ENCODE measurements at places on chromosomes 6 and 20.

DNA sequence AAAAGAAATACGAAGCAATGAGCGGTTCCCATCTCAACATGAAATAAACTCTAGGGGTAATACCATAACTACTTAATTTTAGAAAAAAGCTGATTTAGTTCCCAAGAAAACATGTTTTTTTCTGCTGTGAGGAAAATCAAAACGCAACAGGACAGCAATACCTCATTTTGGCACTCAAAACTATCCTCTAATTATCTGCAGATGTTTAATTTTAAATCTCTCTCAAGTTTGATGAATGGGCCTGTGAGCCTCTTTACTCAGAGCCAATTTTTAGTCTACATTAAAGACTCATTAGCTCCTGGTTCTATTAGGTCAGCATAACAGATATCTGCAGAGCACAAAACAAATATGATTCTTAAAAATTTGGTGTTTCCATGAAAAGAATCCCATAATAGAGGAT is 28.1 kb downstream of the RNF24 start:
- DNase-seq = no peak

GRCh38 chr20:52612046-52612632 is 360.0 kb upstream of the TSHZ2 start:
- no peak for DNase-seq

DNA sequence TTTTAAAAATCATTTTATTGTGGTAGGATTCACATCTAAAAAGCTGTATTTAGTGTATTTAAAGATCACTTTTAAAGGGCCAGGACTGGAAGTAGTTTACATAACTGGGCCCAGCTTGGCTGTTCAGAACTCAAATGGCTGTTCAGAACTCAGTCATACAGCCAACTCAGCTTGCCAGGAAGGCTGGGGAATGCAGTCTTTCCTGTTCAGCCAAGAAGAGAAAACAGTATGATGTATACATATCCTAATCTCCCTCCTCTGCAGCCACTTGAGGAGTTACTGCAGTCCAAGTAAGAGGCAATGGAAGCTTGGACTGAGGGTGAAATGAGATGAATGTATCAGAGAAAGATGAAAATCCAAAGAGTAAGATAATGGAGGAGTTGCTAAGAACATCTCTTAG is 24.6 kb downstream of the DSTN start:
- DNase-seq = no peak

DNA sequence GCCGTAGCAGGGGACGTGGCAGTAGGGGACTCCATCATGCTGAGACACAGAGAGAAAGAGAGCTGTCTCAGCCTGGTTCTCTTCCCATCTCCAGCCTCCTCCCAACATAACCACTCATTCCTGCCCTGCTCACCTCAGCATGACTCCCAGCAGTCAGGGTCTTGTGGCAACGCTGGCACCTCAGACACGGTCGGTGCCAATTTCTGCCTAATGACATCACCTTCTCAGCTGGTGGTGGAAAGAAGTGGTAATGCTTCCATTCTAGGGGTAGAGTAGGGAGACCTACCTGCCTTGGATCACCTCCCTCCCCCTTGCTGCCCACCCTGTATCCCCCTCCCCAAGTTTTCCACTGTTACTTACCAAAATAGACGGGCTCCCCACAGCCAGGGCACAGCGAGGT is 2.5 kb downstream of the CRIP3 start:
- DNase-seq = no peak

DNA sequence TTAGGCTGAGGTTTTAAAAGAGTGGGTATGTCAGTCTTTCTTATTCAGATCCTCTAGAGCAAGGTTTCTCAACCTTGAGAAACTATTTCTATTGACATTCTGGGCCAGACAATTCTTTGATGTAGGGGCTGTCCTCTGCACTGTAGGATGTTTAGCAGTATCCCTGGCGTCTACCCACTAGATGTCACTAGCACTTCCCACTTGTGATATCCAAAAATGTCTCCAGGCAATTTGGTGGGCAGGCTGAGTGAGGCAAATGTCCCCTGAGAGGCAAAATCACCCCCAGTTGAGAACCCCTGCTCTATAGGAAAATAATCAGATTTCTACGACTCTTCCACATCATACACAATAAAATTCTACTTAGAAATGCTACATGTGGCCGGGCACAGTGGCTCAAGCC is 7.7 kb upstream of the ZKSCAN8 start:
- no peak for DNase-seq

- no peak for DNase-seq
Measured at GRCh38 chr6:140314682-140315081, 940.2 kb upstream of the CITED2 start.

GRCh38 chr6:149856256-149856994 is 7.7 kb downstream of the LRP11 start:
- no peak for DNase-seq

DNA sequence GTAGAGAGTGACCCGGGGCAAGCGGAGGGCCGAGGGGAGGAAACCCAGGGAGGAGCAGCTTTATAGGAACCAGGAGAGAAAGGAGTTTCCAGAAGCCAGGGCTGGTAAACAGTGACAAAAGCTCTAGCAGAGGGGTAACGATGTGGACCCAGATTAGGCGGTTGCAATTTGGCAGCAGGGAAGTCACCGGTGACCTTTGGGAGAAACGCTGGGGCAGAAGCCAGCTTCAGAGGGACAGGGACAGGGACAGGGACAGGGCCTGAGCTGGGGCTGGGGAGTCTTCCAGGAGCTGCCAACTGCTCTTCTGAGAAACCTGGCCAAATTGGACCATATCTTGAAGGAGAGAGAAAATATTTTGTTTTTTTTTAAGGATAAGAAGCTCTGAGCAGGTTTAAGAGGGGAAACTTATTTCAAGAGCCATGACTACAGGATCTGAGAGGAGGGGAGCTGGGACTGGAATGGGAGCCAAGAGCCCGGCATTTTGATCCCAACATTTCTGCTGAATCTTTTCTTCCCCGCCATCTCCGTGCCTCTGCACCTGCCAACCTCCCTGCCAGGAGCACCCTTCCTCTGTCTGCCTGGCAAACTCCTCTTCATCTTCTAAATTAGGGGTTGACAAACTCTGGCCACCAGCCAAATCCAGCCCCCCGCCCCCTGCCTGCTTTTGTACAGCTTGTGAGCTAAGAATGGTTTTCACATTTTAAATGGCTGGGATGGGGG is 22.6 kb upstream of the PREX1 start:
- DNase-seq = no peak

- DNase-seq = no peak
Measured at GRCh38 chr20:57136734-57137133, 129.7 kb downstream of the BMP7 start.

DNA sequence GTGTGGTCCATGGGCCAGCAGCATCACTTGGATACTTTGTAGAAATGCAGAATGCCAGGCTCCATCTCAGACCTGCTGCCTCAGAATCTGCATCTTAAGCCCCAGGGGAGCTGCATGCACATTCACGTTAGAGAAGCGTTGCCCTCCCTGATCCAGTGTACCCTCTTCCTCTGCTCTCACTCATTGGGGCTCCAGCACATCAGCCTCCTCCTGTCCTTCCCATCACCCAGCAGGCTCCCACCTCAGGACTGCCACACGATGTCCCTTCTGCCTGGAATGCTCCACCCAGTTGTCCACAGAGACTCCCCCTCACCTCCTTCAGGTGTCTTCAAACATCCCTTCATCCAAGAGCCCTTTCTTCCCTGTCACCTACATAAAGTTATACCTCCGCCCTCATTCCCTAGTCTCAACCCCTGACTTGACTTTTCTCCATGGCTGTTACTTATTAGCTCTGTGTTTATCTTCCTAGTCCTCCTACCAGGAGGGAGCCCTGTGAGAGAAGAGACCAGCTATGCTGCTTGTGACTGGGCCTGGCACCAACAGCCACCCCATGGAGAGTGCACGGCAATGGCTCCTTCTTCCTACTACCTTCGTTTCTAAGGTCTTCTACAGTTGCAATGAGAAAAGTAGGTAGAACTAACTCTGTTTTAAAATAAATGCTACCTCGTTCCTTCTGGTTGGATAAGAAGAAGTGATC is 3.3 kb upstream of the ACSS1 start:
- no peak for DNase-seq

DNA sequence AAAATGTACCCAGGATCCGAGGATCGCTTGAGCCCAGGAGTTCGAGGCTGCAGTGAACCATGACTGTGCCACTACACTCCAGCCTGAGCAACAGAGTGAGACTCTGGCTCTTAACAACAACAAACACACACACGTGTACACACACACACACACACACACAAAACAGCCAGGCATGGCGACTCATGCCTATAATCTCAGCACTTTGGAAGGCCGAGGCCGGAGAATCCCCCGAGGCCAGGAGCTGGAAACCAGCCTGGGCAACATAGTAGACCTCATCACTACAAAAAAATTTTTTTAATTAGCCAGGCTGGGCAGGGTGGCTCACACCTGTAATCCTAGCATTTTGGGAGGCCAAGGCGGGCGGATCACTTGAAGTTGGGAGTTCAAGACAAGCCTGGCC is 23.3 kb upstream of the ARFGEF2 start:
- DNase-seq = no peak

DNA sequence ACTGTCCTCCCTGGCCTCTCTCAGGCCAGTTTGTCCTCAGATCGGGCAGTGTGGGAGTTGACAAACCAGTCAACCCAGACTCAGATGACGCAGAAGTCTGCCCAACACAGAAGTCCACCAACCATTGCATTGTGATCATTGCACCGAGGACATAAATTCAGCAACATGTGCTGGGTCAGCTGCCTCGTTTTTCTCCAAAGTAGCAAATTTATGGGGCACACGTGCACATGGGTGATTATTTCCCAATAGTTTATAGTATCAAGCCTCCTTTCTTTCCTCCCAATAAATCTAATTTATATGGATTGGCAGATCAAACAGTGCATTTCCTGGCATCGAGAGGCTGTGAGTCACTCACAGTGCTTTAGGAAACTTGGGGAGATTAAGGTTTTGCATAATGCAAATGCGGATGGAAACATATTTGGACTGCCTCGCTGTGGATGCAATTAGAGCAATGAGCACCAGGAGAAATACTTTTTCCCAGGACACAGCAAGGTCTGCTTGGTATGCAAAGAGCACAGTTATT is 413.7 kb upstream of the SULF2 start:
- DNase-seq = no peak

GRCh38 chr6:1812034-1812433 is 202.3 kb downstream of the FOXC1 start:
- no peak for DNase-seq

DNA sequence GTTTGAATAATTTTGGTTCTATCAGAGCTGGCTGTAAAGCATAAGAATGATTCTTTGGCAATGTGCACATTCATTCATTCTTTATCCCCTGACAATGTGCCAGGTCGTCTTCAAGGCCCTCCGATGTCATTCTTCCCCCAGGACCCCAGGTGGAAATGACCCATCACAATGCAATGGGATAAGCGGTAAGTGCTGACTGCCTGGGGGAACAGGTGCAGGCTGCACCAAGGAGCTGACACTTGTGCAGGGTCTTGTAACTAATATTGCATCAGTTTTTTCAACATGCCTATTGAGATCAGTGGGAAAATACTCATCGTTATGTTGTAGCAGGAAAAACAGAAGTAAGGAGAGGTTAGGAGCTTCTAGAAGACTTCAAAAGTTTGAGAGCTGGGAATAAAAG is 105.6 kb downstream of the FOXC1 start:
- DNase-seq = no peak

DNA sequence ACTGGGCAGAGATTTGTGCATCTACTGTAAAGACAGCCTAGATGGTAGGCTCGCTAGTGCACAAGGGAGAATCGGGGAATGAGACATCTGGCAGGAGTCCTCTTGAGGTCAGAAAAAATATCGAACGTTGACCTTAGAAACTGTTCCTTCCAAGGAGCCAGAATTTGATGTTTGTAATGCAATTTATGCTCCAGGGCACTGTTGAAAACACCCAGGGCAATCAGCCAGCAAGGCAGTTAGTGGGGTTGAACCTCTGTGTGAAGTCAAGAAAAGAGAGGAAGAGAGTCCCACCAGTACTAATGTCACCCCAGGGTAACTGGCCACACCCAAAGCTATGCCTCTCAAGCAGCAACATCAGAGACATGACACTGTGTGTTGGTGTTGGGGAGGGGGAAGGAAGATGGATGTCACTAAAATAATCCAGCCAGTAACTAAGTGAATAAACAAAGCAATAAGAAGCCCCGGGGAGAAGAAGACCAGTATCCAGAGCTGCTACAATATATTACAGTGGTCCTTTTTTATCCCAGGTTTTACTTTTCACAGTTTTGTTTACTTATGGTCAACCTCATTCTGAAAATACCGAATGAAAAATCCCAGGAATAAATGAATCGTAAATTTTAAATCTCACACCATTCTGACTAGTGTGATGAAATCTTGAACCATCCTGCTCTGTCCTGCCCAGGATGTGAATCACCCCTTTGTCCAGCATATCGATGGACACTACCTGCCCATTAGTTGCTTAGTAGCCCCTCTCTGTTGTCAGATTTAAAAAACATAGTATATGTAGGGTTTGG is 32.9 kb upstream of the PDE10A start:
- DNase-seq = no peak

DNA sequence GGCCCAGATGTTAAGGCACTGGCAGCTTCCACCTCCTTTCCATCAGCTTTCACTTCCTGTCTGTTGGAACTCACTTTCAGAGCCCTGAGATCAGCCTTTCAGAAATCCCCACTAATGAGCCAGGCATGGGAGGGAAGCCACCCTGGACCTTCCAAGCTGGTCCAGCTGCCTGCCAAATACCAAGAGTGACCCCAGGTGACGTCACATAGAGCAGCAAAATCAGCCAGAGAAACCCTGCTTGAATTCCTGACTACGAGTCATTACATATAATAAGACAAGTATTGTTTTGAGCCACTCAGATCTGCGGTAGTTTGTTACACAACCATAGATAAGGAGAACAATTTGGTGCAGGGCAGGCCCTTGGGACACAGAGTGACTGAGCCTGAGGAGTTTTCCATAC is 556.0 kb upstream of the JAG1 start:
- DNase-seq = no peak

DNA sequence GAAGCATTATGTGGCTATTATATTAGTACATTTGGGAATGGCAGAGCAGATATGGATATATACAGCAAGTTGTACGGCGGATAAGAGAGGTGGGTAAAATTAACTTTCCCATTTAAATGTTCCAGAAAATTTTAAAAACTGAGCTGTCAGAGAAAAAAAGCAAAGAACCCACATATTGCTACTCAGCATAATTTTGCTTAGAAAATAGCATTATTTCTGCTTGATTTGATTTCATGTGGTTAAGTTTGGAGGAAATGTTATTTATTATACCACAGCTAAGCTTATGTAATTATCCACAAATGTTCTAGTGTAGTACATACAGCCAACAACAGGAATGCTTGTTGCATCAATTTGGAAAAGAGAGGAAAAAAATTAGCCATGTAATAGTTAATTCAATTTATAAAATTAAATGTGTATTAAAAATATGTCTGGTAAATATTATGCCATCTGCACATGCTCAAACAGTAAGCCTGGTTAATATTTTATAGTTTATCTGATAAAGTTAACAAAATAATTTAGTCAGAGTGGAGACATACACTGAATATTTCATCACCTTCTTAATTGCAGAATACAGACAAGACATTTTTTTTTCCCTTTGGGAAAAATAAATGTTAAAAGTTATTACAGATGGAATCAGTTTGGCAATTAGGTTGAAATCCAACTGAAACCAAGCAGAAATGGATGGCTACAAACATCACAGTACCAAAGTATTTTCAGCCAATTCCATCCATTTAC is 172.1 kb upstream of the ID4 start:
- no peak for DNase-seq

All from activated naive CD4-positive, alpha-beta T cell treated with Interleukin-2 at 50 U/mL for 16 hours (primary cell).